ELF-1 (cell line): ENCODE measurements at places on chromosomes 7 and 10.
A peak's percentile ranks its signal among the peaks of the same experiment; 100 is the strongest.

DNA sequence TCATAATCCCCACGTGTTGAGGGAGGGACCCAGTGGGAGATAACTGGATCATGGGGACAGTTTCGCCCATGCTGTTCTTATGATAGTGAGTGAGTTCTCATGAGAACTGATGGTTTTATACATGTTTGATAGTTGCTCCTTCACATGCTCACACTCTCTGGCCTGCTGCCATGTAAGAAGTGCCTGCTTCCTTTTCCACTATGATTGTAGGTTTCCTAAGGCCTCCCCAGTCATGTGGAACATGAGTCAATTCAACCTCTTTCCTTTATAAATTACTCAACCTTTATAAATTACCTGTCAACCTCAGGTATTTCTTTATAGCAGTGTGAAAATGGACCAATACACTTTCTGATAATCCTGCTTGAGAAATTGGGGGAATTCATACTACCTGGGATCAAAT is 80.2 kb downstream of the ZNF37A start:
- no peak for DNase-seq

DNA sequence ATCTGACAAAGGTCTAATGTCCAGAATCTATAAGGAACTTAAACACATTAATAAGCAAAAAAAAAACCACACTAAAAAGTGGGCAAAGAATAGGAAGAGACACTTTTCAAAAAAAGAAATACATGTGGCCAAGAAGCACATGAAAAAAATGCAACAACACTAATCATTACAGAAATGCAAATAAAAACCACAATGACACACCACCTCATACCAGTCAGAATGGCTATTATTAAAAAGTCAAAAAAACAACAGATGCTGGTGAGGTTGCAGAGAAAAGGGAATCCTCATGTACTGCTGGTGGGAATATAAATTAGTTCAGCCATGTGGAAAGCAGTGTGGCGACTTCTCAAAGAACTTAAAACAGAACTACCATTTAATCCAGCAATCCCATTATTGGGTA is 119.0 kb downstream of the LMBR1 start:
- DNase-seq = no peak

DNA sequence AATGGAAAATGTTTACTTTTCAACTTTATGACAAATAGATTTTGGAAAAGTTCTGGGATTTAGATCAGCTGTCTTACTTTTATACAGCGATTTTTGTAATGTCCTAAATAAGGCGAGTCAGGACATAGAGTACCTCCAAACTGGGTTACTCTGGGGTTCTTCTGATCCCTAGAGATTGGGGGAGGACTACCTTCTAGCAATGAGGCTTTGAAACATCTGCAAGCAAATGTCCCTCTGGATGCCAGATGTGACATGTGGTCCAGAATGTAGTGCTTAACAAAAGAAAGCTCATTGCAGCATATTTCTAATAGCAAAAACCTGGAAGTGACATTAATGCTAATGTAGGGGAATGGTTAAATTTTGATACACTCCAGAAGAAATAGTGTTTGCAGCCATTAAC is 36.1 kb downstream of the ABRAXAS2 start:
- no peak for DNase-seq

DNA sequence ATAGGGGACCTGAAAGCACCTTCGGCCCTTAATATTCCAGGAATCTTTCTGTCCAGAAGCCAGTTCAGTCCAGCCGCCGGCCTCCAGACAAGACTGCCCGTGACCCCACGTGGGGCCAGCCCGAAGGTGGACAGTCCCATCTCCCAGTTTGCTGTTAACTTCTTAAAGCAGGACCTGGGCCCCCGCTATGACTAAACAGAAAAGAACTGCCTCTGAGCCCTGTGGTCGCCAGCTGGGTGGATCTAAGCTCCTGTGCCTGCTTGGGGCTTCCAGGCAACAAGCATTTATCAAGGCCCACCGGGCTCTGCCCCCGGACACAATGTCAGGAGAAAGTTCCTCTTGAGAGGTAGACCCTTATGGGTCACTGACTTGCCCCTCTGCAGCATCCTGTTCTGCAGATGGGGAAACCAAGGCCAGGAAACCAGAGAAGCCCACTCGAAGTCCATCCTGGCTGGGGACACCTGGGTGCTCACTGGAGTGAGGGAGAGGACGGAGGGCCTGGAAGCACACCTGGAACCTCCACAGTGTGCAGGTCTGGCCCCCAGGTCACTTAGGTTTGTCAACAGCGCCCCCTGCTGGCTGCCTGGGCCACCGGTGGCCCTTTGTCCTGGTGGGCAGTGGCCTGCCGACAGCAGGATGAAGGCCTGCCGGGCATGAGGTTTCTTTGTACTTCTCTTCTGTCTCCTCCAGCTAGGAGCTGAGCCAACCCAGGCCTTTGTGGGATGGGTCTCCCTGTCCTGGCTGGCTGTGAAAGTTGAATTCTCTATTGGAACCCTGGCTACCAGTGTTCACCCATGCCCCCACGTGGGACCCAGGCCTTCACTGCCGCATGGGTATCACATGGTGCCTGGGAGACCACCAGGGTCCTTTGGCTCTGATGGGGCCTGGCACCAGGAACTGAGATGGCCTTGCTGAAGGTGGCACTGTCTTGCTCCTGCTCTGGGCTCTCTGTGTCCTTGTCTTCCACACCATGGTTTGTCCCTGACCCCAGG is 128.0 kb downstream of the ZMIZ1 start:
- peak; percentile 88 for DNase-seq

GRCh38 chr10:4902571-4903011 is 60.6 kb upstream of the AKR1C1 start:
- no peak for DNase-seq

- no peak for DNase-seq
These were observed 26.3 kb upstream of the HMX3 start for GRCh38 chr10:123109466-123109865.

DNA sequence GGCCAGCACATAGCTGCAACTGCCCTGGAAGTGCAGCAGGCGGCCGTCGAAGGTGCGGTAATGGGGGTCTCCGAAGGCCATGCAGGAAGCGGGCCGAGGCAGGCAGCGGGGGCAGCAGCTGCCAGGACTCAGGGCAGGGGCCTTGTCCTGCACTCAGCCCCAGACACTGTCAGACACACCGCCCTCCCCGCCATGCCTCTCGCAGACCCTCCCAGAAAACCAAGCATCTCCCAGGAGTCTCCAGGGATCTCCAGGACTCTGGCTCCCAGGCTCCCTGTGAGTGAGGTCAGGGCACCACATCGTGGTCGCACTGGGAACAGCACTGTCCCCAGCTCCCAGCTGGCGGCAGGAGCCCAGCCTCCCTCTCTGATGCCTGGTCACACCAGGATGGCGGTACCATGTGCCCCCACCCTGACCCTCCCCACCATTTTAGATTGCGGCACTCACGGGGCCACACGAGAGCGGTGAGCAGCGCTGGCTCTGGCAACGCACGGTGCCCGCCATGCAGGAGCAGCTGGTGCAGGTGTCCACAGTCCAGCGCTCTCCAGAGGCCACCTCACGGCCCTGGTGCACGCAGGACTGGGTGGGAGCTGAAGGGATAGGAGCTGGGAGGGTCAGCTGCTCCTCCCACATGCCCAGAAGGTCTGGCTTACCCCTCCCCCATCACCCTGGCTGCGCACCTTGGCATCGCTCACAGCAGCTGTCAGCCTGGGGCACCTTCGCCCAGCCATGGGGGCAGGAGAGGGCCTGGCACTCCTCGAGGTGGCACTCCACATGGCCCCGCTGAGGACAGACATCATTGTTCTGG is 17.5 kb downstream of the ATP6V1F start:
- DNase-seq = peak; percentile 86

- peak; percentile 17 for DNase-seq
These were observed 203.6 kb upstream of the NPSR1 start for GRCh38 chr7:34454381-34454780.

DNA sequence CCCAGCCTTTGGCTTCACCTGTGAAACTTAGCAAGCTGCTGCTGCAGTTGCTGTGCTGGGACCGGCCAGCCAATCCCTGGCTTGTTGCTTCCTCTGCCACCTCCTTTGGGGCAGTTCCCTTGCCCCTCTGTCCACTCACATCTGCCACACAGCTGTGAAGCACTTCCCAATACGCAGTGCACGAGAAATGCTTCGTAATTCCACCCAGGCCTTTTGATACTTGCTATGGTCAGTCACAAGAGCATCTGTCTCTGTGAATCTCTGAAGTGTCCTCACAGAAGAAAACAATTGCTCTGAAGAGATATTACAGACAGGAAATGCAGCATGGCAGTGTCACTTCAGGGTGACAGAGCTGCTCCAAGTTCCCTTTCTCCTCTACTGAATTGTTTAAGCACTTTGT is 208.5 kb downstream of the PTEN start:
- no peak for DNase-seq

DNA sequence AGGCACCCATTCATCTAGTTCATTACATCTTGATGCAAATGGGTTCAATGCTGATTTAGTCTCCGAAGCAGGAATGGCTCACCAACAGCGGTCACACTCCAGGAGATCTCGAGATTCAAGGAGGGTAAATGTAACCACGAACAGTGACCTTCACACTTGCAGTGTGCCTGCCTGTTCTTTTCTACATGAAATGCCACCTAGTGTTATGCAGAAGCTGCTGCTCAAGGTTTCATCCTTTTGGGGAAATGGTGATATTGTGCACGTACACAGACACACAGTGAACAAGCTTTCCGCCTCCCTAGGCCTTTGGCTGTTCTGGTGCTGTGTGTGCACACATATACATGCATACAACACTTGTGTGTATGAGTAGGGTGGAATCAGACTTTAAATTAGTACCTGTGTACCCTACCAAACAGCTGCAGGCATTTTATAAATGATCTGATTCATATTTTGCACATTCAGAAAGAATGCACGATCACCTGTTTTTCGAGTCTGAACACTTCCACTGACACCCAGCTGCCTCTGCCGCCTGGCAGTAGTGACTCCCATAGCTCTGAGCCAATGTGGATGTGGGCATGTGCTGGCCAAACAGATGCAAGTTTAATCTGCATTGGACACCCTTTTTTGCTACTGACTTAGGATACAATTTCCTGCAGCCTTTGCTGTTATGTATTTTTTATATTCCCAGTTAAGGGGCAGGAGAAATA is 100.5 kb downstream of the TACC2 start:
- no peak for DNase-seq

- peak; percentile 77 for DNase-seq
These were observed 20.2 kb upstream of the PDGFA start for GRCh38 chr7:539731-540411.

- DNase-seq = no peak
These were observed 196.2 kb downstream of the BAMBI start for GRCh38 chr10:28873540-28873939.

DNA sequence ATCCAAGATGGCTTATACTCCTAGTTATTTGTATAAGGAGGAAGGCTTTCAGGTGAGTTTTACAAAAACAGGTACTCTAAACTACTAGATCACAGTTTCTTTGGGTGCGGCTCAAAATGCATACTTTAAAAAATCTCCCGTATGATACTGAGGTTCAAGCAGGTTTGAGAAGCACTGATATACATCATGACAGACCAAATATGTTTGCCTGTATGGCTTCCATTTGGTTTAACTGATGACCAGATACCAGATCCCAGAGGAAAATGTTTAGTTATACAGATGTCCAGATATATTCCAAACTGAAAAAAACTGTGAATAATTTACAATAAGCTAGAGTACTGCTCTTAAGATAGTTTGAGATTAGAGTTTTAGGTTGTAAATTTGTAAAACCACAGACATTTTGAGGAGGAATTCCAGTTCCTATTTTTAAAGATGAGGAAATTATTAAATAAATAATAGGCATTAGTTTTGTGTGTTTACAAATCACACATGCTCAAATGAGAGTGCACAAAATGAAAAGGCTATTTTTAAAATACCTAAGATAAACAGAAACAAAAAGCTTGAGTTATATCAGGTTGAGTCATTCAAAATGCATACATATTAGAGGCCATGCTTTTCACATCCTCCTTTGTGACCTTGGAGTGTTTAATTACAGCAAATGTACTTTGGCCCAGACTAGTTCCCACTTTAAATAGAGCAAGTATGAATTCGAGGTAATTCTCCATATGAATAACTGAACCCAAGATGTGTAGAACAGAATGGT is 60.5 kb downstream of the SEMA3C start:
- DNase-seq = no peak

- DNase-seq = no peak
These were observed 39.6 kb upstream of the ATP6V0A4 start for GRCh38 chr7:138837627-138838026.

DNA sequence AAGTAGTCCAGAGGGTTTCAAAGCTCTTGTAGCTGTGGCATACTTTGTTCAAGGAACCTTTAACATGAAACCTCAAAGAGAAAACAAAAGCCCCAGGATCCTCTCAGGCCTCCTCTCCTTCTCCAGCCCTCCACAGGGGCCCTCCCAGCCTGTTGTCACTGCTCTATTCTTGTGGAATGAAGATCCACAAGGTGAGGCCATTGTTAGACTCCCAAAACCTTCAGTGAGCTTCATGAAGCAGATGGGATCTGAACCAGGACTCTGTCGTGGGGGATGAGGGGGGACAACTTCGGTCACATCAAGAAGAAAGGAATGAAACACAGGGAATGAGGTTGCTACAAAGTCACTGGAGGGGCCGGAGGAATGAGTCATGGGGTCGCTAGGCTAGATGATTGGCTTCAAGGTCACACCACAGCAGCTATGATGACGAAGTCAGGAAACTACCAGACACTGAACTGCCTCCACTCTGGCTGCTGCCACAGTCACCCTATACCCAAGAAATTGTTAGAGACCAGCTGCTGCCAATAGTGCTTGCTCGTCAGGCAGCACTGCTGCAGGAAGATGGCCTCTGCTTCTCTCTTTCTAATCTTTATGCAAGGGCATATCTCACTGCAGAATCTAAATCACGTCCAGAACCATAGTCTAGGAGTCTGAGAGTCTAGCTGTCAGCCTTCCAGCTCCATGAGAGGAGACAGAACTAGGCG is 208.8 kb downstream of the HIBADH start:
- DNase-seq = peak; percentile 39

DNA sequence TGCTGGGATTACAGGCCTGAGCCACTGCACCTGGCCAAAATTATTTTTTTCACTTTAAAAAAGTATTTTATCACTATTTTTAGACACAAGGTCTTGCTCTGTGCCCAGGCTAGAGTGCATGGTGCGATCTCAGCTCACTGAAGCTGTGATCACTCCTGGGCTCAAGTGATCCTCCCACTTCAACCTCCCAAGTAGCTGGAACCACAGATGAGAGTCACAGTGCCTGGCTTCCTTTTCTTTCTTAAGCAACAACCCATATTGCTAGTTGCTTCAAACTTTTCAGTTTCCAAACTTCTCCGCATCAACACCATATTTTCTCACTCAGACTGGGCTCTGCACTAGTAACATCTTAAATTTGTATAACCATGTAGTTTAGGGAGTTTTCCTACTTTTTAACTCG is 9.5 kb upstream of the SMC3 start:
- DNase-seq = no peak

GRCh38 chr7:158733775-158734494 is 29.3 kb upstream of the NCAPG2 start:
- no peak for DNase-seq

GRCh38 chr7:4751398-4751947 is 23.9 kb upstream of the AP5Z1 start:
- no peak for DNase-seq

GRCh38 chr10:29804025-29804852 is 169.5 kb upstream of the SVIL start:
- DNase-seq = no peak

- peak; percentile 49 for DNase-seq
These were observed 26.5 kb downstream of the BRI3 start for GRCh38 chr7:98307971-98308466.
